Central memory CD4-positive, alpha-beta T cell (primary cell): ENCODE measurements at places on chromosomes 11 and 22.

DNA sequence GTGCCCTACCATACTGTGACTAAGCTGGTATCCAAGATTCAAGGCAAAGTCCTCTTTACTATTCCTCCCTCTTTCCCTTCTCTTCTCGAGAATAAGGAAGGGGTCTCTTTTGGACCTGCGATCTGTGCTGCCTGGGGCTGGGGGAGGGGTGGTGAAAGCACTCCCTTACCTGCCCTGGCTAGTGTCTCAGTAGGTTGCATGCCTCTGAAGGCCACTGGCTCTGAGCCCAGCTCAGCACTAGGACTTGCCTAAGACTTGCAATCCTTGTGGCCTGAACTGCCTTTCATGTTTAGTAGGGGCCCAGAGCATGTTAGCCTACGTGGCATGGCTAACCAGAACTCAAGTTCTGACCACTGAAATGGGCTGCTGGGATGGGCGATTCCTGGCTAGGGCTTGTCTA is 13.0 kb upstream of the REXO2 start:
- no peak for DNase-seq

GRCh38 chr11:119100994-119101758 is 477 bp downstream of the DPAGT1 start:
- no peak for DNase-seq

- DNase-seq, result no peak
Measured at GRCh38 chr11:36431429-36432092, 78.5 kb downstream of the TRAF6 start.

GRCh38 chr11:127376301-127376700 is 375.7 kb upstream of the KIRREL3 start:
- DNase-seq, result no peak
